Activated CD4-positive, CD25-positive, alpha-beta regulatory T cell treated with anti-CD3 and anti-CD28 coated beads, Interleukin-2, amount 50 U/mL, for 72 hours (primary cell): ENCODE measurements at places on chromosomes 2 and 18.
A peak's percentile ranks its signal among the peaks of the same experiment; 100 is the strongest.

- no peak for DNase-seq
Observed at GRCh38 chr2:76427452-76427851, 716.7 kb upstream of the GCFC2 start.

DNA sequence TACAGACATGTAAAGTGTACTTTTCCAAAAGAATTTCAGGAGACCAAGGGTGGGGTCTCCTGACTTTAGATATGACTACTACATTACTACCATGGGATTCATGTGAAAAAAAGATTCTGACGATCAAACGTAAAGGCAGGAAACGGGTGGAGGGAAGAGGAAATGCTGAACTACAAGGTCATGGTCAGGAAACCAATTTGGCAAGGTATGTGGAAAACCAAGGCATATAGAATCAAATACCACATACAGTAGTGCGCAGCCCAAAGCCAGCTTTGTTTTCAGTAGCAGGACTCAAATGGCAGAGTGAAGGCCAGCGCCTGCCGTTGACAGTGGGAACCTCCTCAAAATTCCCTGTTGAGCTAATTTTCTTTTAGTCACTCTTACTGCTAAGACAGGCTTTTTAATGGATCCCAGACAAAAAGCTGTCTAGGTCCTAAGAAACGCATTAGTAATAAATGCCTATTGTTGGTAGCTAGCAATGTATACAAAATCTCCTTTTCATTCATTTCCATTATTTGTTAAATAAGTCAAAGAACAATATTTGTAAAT is 57.6 kb upstream of the SERTAD2 start:
- DNase-seq, result no peak

DNA sequence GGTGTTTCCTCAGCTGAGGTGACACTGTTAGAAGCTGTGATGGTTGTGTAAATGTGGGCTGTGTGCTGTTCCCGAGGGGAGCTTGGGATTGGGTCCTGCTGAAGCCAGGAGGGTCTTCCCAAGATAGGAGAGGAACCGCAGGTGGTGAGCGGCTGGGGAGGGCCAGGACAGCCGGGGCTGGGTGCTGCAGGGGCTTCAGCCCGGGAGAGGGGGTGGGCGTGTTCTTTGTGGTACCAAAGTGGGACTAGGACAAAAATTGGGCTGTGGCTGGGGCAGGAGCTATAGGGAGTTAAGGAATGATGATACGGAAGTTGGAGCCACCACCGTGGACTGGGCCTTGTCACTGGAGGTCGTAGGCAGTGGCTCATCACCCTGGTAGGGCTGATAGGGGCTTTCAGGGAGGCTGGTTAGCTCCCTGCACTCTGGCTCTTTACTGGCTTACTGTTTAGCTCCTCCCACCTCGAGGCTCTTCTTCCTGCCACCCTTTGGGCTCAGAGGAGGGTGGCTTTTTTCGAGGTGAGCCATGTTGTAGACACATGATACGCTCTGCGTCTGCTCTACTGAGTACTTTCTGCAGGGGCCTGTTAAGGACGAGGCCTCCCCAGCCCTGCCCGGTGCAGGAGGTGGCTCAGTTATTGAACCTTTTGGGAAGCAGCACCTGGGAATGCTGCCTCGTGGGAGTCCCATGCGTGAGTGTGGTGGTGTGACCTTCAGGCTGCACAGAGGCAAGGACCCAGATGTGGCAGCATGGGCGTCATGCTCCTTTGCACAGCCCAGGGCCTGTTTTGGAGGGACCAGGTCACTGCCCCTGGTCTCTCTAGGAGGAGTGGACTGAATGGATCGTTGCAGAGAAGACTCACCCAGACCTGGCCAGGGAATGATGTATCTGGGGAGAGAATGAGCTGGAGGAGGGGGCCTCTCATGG is 21.6 kb downstream of the ASB1 start:
- no peak for DNase-seq

DNA sequence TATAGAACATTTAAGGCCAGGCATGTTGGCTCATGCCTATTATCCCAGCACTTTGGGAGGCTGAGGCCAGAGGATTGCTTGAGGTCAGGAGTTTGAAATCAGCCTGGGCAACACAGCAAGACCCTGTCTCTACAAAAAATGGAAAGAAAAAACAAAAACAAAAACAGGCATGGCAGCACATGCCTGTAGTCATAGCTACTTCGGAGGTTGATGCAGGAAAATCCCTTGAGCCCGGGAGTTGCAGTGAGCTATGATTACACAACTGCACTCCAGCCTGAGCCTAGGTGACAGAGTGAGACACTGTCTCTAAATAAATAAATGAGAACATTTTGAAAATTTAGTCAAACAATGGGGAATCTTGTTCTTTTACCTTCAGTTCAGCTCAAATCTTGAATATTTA is 12.1 kb upstream of the YES1 start:
- no peak for DNase-seq

DNA sequence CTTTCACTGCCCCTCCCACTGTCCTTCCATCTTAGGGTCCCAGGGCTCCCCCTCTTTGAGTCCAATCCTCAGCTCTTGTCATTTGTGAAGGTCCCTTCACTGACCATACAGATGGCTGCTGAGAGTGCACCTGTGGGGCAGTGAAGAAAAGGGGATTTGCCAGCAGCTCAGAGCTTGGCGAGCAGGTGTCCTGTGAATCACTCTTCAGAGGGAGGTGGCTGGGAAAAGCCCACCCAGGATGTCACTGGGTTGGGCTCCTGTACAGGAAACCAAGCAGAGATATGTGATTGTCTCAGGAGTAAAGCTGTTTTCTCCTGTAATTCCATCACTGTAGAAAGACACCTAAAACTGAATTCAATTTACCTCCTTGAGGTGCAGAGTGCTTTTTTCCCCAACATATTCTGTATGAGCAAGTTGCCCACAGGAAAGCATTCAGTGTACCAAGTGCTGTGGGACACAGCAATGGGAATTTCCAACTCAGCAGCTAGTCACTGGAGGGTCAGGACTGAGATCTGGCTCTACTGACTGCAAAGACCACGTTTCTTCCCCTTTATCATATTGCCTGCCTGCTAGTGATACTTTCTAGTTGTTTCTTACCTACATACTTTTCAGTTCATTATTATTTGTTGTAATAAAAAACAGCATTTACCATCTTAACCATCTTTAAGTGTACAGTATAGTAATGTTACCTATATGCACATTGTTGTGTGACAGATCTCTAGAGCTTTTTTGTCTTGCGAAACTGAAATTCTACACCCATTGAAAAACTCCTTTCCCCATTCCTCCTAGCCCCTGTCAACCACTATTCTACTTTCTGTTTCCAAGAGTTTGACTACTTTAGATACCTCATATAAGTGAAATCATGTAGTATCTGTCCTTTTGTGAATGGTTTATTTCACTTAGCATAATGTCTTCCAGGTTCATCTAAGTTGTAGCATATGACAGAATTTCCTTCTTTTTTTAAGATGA is 239.1 kb downstream of the TSN start:
- DNase-seq, result no peak

- peak; percentile 28 for DNase-seq
Observed at GRCh38 chr18:13269521-13270011, 51.0 kb downstream of the LDLRAD4 start.

DNA sequence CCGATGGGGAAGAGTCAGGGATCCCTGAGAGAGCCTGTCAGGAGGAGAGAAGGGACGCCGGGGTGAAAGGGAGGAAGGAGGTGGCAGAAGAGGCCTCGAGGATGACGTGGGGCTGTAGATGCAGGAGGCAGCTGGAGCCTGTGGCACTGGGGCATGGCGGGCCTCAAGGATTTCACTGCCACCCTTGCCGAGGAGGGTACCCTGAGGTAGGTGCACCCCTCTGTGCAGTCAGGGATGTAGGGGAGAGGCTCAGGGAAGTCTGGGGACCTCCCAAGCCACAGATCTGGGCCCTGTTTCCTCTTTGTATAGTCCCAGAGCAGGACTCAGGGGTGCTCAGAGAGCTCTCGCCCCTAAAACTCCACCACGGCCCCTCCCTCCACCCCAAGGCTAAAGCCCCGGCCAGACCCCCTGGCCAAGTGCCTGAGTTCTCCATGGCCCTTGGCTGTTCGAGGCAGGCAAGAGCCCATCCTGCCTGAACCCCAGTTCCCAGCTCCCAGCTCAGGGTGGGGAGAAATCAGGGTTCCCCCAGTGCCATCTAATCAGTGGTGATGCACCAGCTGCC is 39.0 kb upstream of the HDAC4 start:
- no peak for DNase-seq

DNA sequence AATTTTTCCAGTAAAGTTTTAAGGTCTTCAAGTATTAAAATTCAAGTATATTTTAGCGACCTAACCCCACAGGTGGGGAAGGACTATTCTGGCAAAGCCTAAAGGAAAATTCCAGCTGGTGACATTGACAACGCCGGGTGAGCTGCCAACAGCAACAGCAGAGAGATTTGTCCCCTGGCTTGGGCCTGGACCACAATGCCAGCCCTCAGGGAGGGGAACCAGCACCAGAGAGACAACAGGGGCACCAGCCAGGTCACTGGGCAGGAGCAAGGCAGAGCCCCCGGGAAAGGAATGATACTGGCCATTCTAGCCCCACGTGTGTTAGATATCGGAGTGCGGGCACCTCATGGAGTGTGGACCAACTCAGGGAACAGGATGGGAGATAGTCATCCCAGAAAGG is 95.7 kb downstream of the ARMC9 start:
- no peak for DNase-seq

DNA sequence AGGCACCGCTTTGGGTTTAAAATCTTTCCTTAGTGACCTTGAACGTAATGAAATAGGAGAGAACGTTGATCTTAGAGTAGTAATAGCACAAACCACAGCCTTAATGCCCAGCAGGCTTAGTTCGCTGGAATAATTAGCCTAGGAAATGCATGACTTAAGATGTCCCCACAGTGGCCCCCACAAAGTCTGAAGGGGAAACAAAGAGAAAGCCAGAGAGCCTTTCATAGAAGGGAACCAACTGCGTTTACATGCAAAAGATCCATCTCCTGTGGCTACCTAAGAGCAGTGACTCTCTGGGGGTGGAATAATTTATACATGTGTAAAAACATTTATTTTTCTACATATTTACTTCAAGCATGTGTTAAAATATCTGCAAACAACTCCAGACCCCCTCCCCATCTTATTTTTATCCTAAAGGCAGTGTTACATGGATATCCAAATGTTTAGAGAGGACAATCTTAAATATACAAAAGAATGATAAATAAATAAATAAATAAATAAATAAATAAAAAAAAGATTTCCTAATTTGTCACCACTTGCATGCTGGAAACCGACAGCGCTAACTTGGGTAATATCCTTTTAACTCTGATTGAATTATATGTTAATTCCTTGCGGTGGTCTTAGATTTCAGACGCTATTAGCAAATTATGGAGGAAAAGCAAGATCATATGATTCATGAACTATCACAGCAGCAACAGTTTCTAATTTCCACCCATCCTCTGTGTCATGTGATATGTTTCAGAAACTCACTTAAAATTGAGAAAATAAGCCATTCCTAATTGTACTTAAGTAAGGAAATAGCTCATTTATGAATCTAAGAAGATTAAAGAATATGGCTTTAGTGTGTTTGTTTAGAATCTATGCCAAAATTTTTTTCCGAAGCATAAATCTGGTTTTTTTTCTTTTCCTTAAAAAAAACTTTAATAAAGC is 23.4 kb upstream of the CYP1B1 start:
- no peak for DNase-seq
